ELR (cell line): ENCODE measurements at places on chromosomes 13 and 19.

GRCh38 chr13:21310220-21310619 lies 133.8 kb downstream of the MRPL57 start:
- DNase-seq = peak; percentile 75

- peak; percentile 24 for DNase-seq
These were observed 21.6 kb downstream of the MAST3 start for GRCh38 chr19:18119013-18119716.

DNA sequence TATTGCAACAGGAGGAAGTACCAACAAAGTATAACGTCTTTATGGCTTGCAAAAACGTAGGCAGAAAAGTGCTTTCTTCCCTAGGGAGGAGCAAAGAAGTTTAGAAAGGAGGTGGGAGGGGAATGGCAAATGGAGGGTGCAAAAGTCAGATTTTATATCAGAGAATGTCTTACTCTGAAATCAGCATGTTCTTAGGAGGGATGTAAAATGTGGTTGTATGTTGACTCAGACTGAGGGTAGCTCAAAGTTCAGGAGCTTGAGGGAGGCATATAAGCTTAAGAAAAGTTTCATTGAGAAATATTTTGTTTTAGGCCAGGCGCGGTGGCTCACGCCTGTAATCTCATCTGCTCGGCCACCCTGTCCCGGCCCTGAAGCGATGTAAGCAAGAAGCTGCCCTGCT lies 1.7 kb downstream of the ZNF90 start:
- DNase-seq = no peak

DNA sequence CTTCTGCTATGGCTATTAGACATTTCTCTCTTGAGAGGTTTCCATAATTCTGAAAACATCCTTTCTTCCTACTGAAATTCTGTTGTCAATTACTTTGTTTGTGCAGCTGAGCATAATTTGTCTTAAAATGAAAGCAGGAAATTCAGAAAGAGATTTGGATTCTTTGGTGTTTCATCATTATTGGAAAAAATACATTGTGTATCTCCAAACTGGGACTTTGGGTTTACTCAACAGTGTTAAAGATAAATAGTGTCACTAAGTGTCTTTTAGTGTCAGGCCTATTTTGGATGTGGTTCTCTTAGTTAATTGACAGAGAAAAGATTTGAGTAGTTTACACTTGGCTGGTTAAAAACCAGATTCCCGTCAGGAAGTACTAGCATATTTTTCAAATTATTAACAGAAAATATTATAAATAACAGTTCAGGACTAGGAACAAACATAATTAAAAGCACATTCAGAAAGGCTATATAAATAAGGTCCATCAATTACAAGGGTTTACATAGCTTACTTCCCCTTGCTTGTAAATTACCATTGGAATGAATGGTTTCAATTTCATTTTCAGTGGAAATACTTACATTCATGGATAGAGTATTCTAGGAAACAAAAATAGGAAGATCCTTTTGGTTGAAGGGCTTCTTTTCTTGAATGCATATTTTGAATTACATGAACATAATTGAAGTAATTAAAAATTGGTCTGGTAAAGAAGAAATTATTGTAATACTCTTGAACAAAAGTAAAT lies 483.1 kb downstream of the GPC6 start:
- no peak for DNase-seq

DNA sequence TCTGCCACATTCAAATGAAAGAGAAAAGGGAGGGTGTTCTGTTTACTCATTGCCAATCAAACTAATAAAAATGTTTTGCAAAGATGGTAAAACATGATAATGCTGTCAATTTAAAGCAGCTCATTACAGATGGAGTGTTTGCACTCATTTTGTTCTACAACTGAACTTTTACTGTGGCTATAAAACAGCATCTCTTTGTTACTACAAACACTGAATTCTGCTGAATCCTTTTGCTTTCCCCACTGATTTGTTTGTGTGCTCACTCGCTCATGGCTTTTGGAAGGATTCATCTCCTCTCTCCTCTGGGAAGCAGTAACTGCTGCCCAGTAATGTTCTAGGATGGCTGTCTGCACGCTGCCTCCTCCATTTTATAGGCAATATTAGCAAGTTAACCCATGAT lies 434.5 kb downstream of the PCDH9 start:
- DNase-seq = no peak

DNA sequence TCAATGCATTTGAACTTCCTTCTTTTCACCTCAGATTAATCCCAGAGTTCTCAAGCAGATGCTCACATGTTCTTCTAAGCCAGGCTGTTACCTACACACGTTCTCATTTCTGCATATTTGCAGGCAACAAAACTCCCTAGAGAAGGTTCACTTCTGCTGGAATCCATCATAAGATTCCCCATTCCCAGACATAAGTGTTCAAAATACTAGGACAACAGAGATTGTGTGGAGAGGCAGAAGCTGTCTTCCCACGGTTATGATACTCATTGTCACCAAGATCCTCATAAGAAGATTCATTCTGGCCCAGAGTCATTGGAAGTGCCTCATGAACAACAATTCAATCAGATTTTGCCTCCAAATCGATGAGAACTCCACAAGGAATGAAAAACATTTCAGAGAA lies 931.6 kb upstream of the MIR17HG start:
- peak; percentile 18 for DNase-seq

GRCh38 chr19:41533671-41534215 lies 42.2 kb upstream of the CEACAM21 start:
- DNase-seq = no peak

DNA sequence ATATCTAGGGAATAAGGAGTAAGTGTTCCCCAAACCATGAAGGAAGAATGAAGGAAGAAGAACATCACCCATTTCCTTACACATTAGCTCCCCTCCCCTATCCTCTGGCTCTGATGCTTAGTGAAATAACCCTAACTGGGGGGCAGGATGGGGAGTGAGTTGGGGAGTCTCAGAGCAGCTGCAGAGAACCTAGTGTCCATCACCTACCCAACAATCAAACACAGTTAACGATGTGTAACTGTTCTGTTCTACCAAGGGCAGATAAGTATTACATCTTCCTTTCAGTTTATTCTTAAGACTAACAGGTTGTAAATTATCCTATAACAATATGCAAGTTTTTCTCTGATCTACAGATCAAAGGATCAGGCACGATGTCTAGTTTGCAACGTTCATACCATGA lies 12.8 kb downstream of the ELF1 start:
- no peak for DNase-seq
